ENCODE measurements at places on chromosomes 16 and 17.
A peak's percentile ranks its signal among the peaks of the same experiment; 100 is the strongest.

- DNase-seq = no peak
Measured at GRCh38 chr17:63751806-63752205, 10.2 kb upstream of the STRADA start.

DNA sequence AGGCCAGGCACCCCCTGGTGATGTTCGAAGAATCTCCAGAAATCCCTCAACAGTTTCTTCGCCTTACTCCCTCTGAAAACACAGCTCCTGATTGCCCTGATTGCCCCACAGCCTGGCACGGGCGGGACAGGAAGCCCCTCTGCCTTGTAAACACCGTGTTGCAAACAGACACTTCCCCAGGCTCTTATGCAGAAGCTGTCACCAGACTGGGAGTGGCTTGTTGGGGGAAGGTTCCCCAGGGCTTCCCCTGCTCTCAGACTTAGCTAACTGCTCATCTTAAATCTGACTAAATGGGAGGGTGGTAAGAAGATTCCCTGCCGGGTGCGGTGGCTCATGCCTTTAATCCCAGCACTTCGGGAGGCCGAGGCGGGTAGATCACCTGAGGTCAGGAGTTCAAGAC, 11.2 kb downstream of the PIK3R5 start:
- no peak for DNase-seq

GRCh38 chr17:8887834-8888703, 20.6 kb upstream of the PIK3R6 start:
- peak; percentile 83 for DNase-seq

GRCh38 chr17:16407911-16408588, 7.3 kb upstream of the TRPV2 start:
- peak; percentile 29 for DNase-seq

DNA sequence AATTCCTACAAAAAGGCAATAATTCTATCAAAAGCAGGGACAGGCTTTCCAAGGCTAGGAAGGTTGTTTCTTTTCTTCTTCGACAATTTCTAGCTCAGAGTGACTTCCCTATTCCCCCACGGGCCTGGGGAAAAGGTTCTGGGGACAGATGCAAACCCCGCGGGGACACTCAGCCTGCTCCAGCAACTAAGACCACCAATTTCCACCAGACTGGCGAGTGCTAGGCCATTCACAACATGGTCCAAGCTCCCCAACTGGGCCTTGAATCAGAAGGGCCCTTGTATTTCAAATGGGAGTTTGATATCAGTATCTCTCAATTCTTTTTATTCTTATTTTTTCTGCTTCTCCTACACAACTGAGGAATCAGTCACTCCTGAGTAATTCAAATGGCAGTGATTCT, 86.7 kb downstream of the USP31 start:
- DNase-seq = no peak

DNA sequence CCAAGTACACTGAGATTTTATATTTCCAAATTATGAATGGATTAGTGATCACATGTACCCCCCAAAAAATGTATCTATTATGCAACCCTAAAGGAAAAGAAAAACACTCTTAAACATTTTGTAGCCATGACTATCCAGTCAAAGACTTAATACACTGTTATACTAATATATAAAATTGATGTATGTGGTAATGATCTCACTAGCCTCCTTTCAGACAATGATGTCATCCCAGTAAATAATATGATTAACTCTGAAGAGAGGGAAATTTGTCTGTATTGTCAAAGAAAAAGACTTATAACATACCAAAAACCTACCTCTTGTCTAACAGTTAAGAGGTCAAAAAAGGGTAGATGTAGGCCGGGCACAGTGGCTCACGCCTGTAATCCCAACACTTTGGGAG, 80.7 kb downstream of the USP32 start:
- no peak for DNase-seq

- no peak for DNase-seq
Measured at GRCh38 chr17:64091571-64091970, 38.4 kb downstream of the ERN1 start.

DNA sequence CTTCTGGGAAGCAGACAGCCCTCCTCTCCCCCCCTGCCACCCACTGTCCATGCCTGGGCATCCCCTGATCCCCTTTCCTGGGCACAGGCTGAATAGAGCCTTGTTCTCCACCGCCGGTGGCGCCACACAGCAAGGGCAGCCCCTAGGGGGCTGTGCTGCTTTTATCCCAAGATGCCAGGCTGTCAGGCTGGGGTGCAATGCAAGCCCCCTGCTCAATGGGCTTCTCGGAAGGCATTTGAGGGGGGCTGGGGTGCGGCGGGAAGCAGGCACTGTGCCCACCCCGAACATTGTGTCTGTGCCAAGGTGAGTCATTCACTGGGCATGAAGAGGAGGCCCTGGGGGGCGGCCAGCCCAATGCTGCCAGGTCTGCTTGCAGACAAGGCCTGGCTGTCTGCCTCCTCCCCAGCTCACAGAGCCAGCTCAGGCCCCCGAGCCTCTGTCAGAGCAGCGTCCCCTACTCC, 1.5 kb upstream of the GFAP start:
- DNase-seq = peak; percentile 64

- no peak for DNase-seq
Measured at GRCh38 chr16:492211-492875, 35.2 kb upstream of the CAPN15 start.

- no peak for DNase-seq
Measured at GRCh38 chr17:36682773-36683172, 81.4 kb downstream of the MRM1 start.

GRCh38 chr17:83179374-83179773, 100.0 kb downstream of the METRNL start:
- no peak for DNase-seq

DNA sequence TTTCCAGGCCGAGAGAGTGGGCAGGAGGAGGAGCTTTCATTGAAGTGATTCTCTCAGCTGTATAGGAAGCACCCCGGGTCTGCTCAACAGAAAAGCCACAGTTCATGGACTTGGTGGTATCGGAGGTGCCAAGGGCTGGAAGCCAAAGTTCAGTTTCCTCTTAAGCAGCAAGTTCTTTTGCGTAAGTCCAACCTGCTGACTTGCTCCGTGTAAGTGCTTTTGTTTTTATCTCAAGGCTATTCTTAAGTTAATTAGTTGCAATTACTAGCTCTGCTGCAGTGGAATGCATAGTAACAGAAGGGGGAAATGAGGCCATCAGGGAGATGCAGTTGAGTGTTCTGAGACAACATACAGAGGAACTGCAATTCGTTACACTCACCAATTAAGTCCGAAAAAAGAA, 44.6 kb downstream of the SMIM36 start:
- no peak for DNase-seq

DNA sequence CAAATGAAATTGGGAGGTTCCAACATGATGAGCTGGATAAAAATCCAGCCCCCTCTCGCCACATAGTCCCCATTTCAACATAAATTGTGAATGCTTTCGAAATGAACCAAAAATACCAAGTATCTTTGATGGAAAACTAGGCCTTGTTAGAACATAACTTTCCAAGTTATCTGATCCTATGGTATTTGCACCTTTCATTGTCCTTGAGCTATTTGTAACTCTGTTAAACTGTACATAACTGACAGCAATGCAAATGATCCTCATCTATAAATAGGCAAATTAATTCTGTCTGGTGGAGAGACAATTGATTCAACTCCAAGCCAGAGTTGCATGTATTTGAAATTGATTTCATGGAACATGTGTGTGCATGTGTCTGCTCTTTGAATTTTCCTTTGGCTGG, 18.2 kb downstream of the CMTM4 start:
- peak; percentile 36 for DNase-seq

DNA sequence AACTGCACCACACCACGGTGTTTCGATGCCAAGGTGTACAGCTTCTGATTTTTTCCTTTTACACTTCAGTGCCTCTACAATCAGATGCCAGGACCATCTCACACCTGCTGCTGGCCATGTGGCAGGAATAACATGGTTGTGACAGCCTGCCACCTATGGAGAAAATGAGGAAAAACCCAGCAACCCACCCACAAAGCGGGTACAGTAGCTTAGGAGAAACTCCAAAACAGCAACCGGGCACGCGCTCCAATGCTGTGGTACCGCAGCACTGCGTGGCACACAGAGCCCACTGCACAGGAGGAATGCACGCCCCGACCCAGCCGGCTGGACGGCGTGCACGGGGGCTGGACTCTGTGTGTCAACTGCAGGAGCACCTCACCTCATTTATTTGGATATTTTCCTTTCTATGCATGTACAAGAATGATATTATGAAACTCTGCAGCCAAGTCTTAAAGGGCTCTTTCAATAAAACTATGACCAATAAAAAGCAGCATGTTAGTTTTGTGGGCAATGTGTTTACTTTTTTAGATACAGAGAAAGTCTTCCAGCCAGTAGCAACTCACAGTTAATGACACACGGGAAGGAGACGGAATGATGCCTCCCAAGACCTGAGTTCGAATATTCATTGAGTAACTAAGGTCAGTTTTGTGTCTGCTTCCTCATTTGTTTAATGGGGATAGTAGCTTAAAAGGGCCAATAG, 45.9 kb downstream of the MAP1LC3B start:
- no peak for DNase-seq

- peak; percentile 74 for DNase-seq
Measured at GRCh38 chr16:68072038-68072695, 13.0 kb upstream of the NFATC3 start.

- no peak for DNase-seq
Measured at GRCh38 chr16:79864032-79864780, 263.7 kb upstream of the MAF start.

GRCh38 chr17:68519911-68520310, 7.7 kb downstream of the PRKAR1A start:
- DNase-seq = no peak

DNA sequence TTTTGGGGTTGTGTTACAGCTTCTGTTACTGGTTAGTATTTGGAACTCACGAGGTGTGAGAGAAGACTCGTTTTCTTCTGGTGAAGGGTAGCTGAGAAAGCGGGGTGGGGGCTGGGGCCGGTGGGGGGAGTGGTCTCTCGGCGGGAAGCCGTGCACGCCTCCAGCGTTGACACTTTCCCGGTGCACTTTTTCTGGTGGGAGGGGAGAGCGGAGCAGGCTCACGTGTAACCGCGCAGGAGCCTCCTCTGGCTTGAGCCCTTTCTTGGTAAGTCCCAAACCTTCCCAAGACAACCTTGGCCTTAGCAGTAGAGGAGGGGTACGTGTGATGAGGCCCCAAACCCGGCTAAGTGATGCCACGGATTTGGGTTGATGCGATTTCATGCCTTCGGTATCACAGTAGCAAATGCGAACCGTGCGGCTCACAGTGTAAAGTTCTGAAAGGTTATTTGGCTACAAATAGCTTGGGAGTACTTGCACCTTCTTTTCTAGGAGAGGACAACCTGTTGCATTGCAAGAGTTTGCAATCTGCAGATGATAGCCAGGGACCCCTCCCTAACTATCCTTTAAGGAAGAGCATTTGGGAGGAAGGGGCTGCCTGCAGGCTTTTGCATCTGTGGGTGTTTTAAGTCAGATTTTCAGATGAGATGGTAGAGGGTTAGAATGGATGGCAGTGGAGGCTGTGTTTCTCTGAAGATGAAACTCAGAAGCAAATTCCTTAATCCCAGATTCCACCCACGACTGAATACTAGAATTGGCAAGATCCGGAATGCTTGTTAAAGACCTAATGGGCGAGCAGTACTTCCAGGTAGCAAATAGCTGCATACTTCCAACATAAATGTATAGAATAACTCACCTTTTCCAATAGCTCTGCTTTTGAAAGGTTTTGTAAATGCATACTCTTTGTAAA, 1.5 kb downstream of the HLF start:
- no peak for DNase-seq

DNA sequence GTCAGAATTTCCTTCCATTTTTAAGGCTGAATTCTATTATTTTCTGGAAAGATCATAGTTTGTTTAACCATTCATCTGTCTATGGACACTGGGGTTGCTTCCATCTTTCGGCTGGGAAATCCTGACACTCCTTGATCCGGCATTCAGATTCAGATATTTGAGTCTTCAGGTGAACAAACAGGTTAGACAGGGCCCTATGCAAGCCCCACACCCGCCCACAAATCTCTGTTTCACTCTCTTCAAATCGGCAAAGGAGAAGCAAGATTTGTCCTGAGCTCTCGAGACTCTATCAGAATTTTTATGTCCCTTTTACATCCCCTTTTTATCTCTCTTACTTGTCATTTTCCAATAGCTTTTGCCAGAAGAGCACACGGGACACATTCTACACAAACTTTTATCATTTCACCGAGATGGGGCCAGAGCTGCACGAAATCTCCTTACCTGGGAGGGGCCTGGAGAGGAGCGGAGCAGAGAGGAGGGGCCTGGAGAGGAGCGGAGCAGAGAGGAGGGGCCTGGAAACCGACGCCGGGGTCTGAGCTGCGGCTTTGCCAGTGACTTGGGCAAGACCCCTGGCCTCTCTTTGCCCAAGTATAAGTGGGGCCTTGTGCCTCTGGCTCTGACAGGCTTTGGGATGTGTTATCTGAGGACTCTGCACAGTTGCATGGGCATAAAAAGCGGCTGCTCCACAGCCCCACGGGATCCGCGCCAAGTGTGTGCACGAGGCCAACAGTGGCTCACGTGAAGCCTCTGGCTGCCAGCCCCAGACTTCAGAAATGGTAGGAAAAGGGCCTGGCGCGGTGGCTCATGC, 54.3 kb upstream of the RBFOX3 start:
- no peak for DNase-seq

GRCh38 chr16:16096121-16096857, 127.0 kb downstream of the ABCC6 start:
- peak; percentile 27 for DNase-seq

- DNase-seq = no peak
Measured at GRCh38 chr17:80386341-80386740, 28.6 kb upstream of the ENDOV start.

GRCh38 chr17:78240839-78241238, 9.4 kb downstream of the TMEM235 start:
- no peak for DNase-seq

DNA sequence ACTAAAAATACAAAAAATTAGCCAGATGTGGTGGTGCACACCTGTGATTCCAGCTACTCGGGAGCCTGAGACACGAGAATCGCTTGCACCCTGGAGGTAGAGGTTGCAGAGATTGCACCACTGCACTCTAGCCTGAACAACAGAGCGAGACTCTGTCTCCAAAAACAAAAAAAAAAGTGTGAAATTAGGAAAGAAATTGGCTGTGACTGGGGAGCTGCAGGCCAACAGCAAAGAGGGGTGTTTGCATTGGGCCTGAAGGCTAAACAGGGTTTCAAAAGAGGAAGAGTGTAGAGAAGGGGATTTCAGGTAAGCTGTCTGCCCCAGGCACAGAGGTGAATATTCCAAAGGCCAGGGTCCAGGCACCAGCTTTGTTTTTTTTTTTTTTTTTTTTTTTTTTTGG, 9.4 kb downstream of the BMERB1 start:
- no peak for DNase-seq

GRCh38 chr16:19997264-19997663, 76.4 kb downstream of the GPR139 start:
- DNase-seq = no peak

- DNase-seq = no peak
Measured at GRCh38 chr17:33858682-33859081, 396.4 kb upstream of the CCL2 start.

DNA sequence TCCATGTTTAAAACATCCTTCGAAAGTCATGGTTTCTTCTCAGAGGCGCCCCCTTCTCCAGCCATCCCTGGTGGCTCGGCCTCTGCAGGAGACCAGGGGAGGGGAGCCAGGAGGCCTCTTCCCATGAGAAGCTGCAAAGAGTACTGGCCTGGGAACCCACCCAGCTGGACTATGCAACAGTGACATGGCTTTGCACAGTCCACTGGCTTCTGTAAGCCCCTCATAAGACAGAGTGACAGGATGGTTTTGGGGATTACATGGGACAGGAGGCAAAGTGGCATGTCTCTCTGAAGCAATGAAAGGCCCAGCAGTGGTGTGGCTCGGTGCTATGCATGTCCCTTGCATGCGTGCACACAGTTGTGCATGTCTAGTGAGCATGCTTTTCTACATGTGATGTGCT, 99.5 kb downstream of the C16orf78 start:
- DNase-seq = no peak

- DNase-seq = peak; percentile 58
Measured at GRCh38 chr17:46979147-46979863, at the start of gene RPRML. Gene RPRML (minus strand): TSS chr17:46979253. CDS start chr17:46979007, 246 bp downstream.
